Effector memory CD4-positive, alpha-beta T cell (primary cell): ENCODE measurements at places on chromosomes 13 and 19.
A peak's percentile ranks its signal among the peaks of the same experiment; 100 is the strongest.

GRCh38 chr19:44611812-44612295 lies 1.5 kb upstream of the IGSF23 start:
- no peak for DNase-seq

- no peak for DNase-seq
These were observed 295.1 kb downstream of the MYO16 start for GRCh38 chr13:108924541-108924940.

DNA sequence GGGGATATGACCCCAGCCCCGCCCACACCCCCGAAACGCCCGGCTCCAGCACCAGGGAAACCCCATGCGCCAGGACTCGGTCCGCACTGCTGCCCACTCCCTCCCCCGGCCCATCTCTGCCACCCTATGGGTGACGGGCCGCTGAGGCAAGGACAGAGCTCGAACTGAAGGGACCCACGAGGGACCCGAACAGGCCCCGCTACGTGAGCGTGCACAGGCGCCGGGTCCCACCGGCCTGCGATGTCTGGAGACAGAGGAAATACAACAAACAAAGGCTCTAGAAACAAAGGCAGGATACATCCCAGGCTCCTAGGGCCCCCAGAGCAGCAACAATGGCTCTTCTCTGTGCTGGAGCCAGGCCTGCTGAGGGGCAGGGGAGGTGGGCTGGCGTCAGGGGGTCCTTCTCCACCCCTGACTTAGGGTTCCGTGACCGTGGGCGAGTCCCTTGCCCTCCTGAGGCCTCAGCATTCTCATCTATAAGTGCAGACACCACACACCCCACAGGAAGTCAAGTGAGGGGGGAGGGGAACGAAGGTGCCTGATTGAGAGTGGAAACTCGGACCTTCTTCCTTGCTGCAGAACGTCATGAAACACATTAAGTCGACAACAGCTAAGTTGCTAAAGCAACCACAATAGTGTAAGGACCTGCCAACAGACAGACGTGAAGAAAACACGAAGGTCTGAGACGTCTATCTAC lies 3.1 kb downstream of the ABHD17A start:
- peak; percentile 57 for DNase-seq

GRCh38 chr19:13090511-13091231 lies 12.0 kb downstream of the LYL1 start:
- DNase-seq, result no peak

DNA sequence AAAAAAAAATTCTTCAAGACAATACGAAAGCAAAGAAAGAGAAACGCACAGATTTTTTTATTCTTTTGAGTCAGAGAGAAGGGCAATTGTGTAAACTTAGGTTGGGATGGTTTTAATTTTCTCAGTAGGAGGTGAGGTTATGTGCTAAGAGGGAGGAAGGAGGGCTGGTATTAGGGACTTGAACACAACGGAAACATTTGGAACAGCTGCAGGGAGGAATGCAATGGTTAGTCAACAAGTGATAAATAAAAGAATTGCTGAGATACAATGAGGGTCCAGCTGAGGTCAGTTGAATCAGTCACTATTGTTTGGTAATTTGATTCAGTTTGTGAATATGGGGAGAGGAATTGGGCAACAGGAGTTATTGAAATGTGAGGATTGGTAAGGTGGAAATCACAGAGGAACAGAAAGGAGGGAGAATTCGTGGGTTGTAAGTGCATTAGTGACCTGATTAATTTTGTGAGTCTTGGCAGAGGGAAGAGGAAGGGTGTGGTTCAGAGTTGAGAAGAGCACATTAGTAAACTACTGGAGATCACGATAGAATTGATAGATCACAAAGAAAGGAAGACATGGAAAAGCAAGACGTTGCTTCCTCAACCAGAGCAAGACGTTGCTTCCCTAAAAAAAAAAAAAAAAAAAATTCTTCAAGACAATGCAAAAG lies 499.5 kb upstream of the SPRY2 start:
- DNase-seq, result no peak

- DNase-seq, result no peak
These were observed 25.3 kb downstream of the UQCRFS1 start for GRCh38 chr19:29187676-29188075.

DNA sequence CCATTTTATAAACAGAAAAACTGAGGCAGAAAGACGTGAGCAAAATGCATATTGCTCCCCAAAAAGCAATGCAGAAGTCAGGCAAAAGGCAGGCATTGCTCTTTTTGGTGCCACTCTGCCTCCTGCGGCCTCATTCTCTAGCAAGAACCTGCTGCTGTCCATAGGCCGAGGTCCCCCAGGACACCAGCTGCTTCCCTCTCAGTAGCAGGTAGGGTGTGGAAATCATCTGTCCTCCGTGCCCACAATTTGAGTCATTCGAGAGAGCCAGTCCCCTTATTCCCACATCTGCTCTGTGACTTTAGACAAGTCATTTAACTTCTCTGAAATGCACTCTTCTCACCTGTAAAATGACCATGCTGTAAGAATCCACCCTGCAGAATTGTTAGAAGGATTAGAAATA lies 50.0 kb downstream of the TNFRSF19 start:
- DNase-seq, result no peak
